ENCODE measurements at places on chromosomes 7 and 10.
A peak's percentile ranks its signal among the peaks of the same experiment; 100 is the strongest.

DNA sequence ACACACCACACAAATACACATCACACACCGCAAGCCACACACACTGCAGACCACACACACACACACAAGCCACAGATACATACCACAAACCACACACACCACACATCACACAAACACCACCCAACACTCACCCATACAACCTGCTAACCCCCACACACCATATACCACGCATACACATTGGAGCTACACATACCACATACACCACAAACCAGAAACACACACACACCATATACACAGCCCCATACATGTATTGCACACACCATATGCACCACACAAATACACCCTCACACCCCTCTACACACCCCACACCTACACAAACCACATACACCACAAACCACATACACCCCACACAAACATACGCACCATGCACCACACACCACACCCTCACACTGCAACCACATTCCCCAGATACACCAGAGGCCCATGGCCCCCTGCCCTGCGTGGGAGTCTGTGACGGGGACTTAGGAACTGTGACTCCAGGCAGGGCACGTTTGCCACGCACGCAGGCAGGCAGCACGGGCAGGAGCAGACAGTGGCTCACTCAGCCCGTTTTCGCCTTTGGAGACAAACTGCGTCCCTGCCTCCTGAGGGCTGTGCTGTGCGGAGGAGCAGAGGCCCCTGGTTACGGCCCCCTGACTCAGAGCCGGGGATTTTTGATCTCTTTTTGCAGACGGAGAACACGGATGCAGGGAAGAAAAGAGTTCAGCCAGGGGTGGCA, 52.6 kb downstream of the TMEM209 start:
- peak; percentile 81 for DNase-seq

DNA sequence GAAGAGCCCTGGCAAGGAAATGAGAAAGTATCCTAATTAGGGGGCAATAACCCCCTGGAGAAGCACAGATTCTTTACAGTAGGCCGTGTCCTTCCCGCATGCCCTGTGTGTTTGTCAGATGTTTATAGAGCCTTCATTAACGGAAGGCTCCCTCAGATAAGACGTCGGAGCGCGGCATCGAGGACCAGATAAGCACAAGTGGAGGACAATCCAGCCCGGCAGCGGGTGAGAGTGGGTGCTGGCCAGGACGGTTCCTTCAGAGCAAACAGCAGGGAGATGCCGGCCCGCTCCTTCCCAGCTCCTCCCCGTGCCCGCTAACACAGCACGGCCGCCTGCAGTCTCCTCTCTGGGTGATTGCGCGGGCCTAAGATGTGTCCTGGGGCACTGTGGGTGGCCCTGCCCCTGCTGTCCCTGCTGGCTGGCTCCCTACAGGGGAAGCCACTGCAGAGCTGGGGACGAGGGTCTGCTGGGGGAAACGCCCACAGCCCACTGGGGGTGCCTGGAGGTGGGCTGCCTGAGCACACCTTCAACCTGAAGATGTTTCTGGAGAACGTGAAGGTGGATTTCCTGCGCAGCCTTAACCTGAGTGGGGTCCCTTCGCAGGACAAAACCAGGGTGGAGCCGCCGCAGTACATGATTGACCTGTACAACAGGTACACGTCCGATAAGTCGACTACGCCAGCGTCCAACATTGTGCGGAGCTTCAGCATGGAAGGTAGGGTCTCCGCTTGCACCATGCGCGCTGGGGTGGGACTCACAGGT, at the start of gene GDF2:
Gene GDF2, plus strand, starts transcription at position 155 of the 762 bp plus-strand sequence. Its CDS starts 215 bp downstream, at position 370.
- DNase-seq, result no peak

DNA sequence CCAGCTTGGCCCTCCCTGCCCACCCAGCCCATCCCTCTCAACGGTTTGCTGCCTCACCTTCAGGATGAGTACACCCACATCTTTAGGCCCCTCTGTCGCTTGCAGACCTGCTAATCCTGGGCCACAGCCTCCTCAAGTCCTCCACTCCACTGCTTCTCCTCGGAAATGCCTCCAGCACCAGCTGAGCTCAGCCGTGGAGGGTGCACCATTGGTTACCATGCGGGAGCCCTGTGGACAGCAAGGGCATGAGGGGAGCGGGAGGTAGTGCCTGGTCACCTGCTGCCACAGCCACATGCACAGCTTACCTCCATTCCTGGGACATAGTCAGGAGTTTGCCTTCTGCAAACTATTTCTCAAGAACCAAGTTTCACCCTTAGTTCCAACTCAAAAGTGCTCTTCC, 286.3 kb upstream of the ZMIZ1 start:
- peak; percentile 9 for DNase-seq

GRCh38 chr10:101061624-101062231, at the start of gene KAZALD1:
Gene KAZALD1 (plus strand): TSS chr10:101061989. CDS start chr10:101062593, 604 bp downstream.
- DNase-seq, result peak; percentile 97

DNA sequence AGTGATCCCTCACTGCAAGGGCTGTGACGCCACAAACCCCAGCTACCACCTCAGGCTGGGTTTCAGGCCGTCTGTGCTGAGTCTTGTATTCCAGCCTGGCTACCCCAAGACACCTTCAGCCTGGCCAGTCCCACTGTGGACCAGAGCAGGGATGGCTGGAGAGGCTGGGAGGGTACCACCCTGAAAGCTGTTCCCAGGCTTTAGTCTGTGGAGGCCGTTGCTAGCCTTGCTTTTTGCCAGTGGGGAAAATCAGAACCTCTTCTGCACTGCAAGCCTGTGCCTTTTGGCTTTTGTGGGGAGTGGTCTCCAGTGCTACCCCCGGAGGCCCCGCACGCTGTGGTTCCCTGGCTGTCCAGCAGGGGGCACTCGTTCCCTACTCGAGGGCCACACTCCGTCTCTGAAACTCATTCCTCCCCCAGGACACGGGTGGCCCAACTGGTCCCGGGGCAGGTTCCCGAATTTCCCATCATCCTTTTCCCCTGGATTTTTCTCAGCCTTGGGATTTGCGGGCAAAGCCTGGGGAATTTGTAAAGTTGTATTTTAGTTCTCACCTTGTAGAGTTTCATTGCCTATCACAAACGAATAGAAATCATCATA, 128.4 kb upstream of the BTBD16 start:
- no peak for DNase-seq

GRCh38 chr10:13816195-13816925, 229.6 kb downstream of the PRPF18 start:
- DNase-seq, result peak; percentile 47

DNA sequence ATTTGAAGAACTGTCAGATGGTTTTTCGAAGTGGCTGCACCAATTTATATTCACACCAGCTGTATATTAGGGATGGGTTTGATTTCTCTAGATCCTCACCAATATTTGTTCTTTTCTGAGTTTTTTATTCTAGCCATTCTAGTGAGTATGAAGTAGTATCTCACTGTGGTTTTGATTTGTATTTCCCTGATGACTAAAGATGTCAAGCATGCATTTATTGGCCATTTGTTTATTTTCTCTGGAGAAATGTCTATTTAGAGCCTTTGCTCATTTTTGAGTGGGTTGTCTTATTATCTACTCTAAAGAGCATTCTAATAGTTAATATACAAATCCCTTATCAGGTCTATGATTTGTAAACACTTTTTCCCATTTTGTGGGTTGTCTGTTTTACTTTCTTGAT, 123.9 kb downstream of the PCLO start:
- DNase-seq, result no peak

DNA sequence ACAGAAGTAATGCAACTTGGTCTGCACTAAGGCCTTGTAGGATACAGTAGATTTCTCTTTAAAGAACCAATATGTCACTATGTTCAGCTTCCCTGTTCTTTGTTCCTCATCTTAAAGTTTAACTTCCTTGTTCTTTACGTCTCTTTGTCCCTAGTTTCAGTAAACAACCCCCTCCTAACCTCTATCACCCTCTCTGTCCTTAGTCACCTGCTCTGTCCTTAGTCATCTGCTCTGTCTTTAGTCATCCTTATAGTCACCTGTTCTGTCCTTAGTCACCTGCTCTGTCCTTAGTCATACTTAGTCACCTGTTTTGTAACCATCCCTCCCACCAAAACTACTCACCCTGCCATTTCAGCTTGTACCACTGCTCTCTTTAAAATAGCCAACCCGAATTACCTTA, 144.6 kb upstream of the TMEM106B start:
- DNase-seq, result no peak

DNA sequence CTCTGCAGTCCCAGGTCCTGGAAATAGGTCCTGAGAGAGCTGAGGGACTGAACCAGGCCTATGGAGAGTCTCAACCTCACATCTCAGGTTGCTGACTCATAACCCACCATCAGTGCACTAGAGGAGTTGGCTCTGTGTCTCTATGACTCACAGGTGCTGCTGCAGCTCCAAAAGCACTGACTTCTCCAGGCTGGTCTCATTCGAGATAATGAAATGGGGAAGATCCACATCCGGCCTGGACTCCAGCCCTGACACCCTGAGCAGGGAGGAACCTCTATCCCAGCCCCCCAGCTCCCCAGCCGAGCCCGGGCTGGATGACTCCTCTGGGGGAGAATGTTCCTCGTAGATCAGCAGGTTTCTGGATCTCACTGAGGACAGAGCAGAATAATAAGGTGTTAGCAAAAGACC, 35.5 kb upstream of the DGKI start:
- DNase-seq, result no peak

- peak; percentile 96 for DNase-seq
Measured at GRCh38 chr10:102245082-102245931, at the start of gene GBF1. Gene GBF1 (plus strand): TSS chr10:102245532. CDS start chr10:102258939, 13,407 bp downstream.

GRCh38 chr10:118950190-118950680, 79.3 kb upstream of the NANOS1 start:
- no peak for DNase-seq

- DNase-seq, result peak; percentile 57
Measured at GRCh38 chr7:38398725-38399321, 125.4 kb upstream of the TARP start.

DNA sequence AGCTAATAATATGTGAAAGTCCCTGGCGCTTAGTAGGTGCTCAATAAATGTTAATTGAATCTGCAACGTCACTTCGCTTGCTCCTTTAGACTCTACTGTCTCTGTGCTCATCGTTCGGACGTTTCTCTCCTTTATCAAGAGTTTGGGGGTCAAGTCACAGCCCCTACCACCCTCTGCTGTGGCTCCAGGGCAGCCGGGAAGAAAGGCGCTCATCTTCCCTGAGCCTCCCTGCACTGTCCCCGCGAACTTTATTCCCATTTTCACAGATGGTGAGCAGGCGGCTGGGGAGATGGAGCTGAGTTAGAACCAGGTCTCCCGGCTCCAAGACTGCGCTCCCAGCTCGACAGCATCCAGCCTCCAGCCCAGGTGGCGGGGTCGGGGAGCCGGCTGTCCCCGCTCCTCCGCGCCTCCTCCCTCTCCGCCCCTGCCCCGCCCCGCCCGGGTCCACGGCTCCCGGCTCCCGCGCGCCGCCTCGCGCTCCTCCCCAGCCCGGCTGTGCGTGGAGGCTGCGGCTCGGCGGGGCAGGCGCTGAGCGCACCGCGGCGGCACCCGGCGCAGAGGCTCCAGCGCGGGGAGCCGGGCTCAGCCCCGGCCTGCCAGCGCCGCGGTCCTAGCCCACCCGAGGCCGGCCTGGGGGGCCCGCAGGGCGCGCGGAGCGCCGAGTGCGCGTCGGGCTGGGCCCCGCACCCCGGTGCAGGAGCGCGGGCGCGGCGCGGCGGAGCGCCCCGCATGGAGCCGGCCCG, at the start of gene CLEC2L:
Gene CLEC2L, plus strand, starts transcription at position 487 of the 743 bp plus-strand sequence. Its CDS starts 243 bp downstream, at position 730.
- peak; percentile 45 for DNase-seq

DNA sequence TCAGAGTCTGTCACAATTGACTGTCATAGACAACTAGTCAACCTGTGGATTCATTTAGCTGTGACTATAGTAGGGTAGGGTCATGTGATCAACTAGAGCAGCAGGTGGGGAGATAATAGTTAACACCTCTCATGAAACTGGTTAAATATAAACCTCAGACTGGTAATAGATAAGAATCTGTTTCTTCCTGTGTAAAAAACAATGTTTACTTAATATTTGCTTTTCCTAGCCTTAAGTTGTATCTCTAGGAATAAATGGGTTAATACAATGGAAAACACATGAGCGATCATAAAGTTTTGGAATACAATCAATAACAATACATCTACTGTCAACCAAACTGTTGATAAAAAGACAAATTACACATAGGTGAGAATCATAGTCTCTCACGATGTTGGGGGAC, 43.4 kb upstream of the ITGB8 start:
- no peak for DNase-seq

- no peak for DNase-seq
Measured at GRCh38 chr7:43143918-43144589, 31.6 kb downstream of the HECW1 start.

- peak; percentile 65 for DNase-seq
Measured at GRCh38 chr7:131007439-131008330, 273.7 kb upstream of the KLF14 start.

DNA sequence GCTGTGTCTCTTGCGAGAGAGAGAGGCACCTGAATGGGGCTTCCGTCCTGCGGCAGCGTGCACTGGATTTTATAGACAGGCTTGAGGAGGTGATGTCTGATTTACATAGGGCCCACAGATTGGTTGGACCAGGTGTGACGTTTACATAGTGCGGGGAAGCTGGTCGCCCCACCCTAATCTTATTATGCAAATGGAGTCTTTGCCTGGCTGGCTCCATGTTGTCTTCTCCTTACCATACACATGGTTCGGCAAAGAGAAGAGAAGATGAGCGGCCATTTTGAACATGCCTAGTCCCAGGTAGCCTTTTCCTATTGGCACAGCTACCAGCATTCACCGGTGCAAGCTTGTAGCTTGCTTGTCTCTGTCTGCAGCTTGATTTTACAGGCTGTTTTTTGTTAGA, 238.5 kb upstream of the GALNT17 start:
- no peak for DNase-seq

DNA sequence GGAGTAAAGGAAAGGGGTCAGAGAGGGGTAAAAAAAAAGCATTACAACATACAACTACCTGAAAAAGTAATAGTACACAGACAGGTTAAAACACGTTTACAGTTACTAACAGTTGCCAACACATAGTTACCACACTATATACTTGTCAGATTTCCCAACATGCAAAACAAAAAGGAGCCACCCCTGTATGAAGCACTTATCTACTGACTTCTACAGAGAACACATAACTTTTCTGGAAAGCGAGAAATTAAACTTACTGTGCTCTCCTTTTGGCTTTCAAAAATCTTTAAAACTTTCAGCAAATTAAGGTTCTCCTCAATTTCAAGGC, 2.1 kb downstream of the ABI1 start:
- DNase-seq, result no peak

DNA sequence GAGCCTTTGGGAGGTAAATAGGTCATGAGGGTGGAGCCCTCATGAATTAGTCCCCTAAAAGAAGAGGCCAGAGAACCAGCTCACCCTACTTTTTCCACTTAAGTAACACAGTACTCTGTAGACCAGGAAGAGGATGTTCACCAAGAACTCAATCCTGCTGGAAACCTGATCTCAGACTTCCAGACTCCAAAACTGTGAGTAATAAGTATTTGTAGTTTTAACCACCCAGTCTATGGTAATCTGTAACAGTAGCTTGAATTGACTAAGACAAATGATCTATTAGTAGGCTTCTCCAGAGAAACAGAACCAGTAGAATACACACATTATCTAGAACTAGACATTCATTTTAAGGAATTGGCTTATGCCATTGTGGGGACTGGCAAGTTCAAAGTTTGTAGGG, 51.5 kb downstream of the ANKMY2 start:
- no peak for DNase-seq

- no peak for DNase-seq
Measured at GRCh38 chr10:14707481-14707880, 67.2 kb downstream of the FAM107B start.

- DNase-seq, result no peak
Measured at GRCh38 chr10:70906031-70906783, 17.8 kb upstream of the PCBD1 start.
